ENCODE measurements at places on chromosomes 7 and 10.

- no peak for DNase-seq
Observed at GRCh38 chr10:7314170-7314569, 96.7 kb downstream of the SFMBT2 start.

GRCh38 chr7:74293577-74293908 lies 4.3 kb downstream of the CLIP2 start:
- no peak for DNase-seq

DNA sequence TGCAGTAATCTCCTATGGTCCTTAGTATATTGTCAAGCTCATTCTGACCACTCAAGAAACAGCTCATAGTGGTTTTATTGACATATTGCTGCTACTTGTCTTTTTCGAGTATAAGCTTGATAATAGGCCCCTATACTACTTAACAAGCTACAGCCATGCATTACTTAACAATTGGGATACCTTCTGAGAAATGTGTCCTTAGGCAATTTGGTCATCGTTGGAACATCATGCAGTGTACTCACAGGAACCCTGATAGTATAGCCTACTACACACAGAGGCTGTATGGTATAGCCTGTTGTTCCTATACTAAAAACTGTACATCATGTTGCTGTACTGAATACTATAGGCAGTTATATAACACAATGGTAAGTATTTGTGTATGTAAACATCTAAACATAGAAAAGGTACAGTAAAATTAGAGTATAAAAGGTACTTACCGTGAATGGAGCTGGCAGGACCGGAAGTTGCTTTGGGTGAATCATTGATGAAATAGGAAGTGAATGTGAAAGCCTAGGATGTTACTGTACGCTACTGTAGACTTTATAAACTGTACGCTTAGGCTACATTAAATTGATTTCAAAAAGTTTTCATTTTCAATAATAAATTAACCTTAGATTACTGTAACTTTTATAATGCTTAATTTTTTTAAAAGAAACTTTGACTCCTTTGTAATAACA lies 160.9 kb downstream of the LRRC4 start:
- DNase-seq = no peak

GRCh38 chr7:47394751-47395252 lies 187.1 kb downstream of the TNS3 start:
- DNase-seq = no peak

DNA sequence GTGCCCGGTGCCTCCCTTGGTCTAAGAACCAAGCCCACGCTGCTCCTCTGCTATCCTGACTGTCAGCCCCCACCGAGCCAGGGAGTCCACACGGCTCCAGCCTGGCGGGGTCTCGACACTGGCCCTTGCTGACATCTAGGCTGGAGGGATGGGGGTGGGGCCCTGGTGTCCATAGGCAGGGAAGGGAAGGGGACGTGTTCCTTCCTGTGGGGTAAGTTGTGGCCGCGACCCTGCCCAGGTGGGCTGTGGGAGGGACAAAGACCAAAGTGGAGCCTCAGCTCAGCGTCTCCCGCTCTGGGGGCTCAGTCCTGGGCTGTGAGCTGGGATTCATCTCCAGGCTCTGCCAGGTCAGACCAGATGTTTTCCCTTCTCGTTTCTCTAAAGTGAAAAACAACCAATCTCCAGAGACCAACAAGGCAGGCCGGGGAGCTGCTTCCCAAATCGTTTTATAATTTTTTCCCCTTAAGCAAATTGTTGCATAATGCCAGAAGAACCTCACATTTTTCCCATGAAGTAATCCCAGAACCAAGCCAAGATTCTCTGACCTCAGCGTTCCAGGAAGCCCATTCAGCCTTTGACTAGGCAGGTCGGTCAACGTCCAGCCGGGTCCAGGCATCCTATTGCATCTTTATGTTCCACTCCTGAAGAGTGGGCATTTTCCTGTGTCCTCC lies 101.2 kb downstream of the RGS10 start:
- no peak for DNase-seq

DNA sequence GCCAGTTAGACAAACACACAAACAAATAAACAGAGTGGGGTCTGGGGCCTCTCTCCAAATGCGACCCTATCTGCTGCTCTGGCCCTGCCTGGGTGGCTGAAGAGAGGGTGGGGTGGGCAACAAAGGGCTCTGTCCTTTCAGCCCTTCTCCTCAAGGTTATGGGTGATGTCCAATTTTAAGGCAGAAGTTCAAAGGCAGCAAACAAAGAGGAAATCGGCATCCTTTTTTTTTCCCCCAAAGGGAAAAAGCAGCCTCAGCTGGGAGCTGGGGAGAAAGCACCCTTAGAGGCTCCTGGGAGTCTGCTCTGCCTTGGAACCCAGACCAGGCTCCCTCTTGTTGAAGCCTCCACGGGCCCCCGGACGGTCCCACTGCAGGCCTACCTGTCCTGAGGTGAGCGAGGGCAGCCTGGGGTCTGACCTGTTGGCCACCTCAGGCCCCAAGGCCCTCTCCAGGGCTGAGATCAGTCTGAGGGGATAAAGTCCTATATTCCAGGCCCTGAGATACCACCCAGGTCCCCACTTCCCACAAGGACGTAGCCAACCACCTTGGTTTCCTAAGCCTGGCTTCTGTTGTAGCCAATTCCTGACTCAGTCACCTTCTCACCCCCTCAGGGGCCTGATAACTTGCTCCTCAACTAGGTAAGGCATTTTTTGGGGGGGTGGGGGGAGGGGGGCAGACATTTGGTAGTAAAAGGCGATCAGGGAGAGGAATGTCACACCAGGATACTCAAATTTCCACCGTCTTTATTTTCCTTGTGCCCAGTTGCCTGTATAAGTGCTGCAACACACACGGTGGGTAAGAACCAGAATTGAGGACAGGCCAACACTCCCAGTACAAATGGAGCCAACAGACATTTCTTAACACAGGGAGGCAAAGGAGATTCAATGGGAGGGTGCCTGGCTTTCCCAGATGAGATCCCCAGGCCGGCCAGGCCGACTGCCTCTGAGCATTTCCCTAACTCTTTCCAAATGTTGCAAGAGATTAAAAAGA lies 4.3 kb downstream of the HOXA11 start:
- no peak for DNase-seq

DNA sequence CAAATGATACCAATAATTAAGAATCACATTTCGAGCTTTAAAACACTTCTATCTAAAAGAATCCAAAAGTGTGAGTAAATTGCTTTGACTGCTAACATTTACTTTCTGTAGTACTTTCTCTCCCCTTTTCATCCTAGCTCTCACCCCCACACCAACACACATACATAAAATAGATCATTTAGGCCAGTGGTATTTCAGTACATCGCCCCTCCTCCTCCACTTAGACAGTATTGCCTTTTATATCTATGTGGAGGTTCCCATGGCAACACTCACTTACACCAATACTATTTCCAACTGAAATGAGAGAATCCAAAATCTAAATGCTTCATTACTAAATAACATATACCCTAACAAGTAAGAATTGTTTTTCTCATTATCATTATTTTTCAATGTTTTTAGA lies 58.9 kb downstream of the HIBADH start:
- no peak for DNase-seq

DNA sequence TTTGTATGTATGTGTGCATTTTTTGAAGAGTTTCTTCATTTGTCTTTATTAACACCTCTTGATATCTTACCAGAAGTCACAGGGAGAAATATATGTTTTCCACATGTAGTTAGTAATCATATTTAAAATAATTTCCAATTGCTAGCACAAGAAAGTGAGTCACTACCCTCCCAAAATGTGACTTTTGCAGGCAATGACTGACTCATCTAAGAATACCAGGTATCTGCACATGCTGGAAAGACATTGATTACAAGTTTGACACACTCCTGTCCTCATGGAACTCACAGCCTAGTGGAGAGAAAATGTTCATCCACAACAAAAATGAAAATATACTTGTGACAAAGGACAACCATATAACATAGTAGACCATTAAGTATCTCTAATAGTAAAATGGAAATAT lies 82.9 kb downstream of the SEMA3D start:
- no peak for DNase-seq

GRCh38 chr7:94375691-94376090 lies 19.0 kb upstream of the COL1A2 start:
- DNase-seq = no peak

GRCh38 chr7:26103596-26103995 lies 48.4 kb upstream of the NFE2L3 start:
- no peak for DNase-seq

- no peak for DNase-seq
Observed at GRCh38 chr10:72709041-72709440, 17.1 kb downstream of the MCU start.

- DNase-seq = no peak
Observed at GRCh38 chr10:72244573-72245038, 28.5 kb upstream of the ASCC1 start.

DNA sequence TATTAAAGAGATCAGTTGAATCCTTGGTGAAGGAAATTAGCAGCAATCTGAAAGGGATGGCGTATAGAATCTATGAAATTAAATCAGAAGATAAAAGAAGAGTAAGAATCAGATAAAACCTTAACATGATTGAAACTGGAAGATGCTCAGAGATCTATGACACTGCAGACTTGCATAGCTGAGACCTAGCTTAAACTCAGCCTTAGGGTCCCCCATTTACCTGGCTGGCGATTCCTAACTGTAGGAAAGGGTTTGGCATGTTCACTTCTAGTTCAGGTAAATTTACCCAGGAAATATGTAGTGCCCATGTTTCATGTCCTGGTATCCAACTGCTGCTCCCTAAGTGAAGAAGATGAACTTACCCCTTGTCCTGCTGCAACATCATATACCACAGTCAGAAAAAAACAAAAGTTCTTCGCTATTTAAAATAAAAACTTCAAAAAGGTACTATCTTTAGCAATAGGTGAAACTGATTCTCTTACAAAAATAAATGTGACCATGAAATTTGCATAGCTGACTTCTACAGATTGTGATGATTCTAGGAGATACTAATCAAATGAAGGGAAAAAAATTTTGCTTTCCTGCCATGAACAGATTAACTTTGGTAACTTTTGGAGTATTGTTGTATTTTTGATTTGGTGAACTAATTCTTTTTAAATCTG lies 47.8 kb upstream of the TMEM243 start:
- DNase-seq = no peak

DNA sequence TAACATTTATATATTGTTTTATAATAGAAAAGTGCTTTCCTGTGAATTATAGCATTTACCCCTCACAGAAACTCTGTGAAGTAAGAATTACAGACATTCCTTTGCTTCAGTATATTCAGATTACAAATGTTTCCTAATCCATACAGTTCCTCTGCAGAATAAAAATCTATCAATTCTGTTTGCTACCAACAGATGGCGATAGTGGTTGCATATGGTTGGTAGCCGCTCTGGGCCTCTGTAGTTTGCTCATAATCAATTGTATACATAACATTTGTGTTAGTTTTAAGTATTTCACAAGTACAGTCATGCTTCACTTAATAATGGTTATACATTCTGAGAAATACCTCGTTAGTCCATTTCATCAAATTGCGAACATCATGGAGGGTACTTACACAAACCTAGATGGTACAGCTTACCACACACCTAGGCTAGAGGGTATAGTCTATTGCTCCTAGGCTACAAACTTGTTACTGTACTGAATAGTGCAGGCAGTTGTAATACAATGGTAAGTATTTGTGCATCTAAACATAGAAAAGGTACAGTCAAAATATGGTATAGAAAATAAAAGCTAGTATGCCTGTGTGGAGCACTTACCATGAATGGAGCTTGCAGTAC lies 94.4 kb upstream of the STEAP4 start:
- no peak for DNase-seq

DNA sequence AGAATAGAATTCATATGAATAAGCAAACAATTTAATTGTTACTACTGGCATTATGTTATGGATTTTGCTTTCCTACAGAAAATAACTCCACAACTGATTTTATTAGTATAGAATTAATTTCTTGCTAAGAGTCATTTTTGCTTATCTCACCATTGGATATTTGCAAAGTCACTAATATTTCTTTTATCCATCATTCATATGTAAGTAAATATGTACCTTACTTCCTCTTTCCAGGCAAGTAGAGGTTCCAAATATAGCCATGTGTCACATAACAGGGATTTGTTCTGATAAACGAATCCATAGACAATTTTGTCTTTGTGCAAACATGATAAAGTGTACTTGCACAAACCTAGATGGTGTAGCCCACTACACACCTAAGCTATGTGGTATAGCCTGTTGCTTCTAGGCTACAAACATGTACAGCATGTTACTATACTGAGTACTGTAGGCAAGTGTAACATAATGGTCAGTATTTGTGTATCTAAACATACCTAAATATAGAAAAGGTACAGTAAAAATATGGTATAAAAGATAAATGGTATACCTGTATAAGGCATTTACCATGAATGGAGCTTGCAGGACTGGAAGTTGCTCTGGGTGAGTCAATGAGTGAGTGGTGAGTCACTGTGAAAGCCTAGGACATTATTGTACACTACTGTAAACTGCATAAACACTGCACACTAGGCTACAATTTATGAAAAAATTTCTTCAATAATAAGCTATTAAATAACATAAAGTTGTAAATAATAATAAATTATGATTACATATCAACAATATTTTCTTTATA lies 18.3 kb downstream of the KLLN start:
- no peak for DNase-seq

DNA sequence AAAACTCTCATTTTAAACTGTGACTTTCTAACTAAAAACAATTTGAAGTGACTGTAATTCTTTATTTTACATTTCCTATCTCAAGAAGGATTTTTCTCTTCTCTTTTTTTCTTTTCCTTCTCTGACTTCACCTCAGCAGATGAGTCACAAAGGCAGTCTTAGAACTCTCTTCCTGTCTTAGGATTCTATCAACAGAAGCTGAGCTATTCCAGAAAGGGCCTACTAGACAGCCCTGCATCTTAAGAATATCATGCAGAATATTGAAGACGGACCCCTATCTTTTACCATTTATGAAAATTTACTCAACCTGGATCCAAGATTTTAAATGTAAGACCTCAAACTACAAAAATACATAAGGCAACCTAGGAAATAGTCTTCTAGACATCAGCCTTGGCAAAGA lies 365.7 kb upstream of the SEMA3C start:
- no peak for DNase-seq

DNA sequence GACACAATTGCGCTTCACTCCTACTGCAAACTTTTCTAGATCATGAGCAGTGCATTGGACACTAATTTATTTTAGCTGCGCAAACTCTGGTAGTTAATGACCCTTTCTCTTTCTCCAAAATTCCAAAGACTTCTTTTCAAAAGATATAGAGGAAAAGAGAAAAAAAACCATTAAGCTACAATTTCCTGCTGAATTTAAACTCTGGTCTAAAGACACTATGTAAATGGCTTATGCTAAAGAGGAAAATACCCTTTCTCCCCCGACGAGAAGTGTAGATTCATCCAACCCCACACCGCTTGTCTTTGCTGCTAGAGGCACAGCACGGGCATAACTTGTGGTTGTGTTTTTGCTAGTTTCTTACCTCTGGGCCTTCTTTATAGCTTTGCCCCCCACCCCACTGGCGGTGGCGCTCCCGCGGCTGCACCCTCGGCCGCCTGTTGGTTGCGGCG lies 84.1 kb downstream of the SNX10 start:
- DNase-seq = no peak

- no peak for DNase-seq
Observed at GRCh38 chr7:65449505-65449852, 75.8 kb downstream of the ZNF92 start.

GRCh38 chr7:44398953-44399574 lies 73.7 kb upstream of the CAMK2B start:
- DNase-seq = no peak

- DNase-seq = no peak
Observed at GRCh38 chr7:50389961-50390360, 60.2 kb downstream of the FIGNL1 start.

GRCh38 chr7:73933091-73933490 lies 72.1 kb downstream of the TMEM270 start:
- no peak for DNase-seq

GRCh38 chr10:65907199-65907712 lies 1018.6 kb upstream of the LRRTM3 start:
- DNase-seq = no peak

GRCh38 chr7:92489634-92490033 lies 11.9 kb upstream of the ERVW-1 start:
- no peak for DNase-seq
